Putamen (tissue), 1 donor: ENCODE measurements at places on chromosomes 2 and 18.

DNA sequence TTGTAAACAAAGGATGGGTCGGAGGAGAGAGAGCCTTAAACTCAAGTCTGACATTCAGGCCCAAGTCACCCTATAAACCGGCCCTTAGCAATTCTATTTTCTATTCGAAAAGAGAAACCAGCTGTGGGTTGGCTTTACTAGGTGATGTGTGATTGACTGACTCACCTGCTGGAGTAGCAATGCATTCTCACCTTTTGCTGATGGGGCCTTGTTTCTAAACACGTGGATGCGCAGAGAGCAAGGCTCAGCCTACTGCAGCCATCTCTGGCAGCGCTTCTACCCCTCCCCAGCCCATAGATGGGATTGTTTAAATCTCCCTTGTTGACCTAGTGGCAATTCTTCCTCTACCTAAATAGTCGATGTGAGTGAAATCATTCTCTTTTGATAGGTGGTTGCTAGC, 138.5 kb downstream of the MEIS1 start:
- DNase-seq = no peak

GRCh38 chr2:233189025-233189424, 62.4 kb upstream of the ATG16L1 start:
- DNase-seq = no peak

- peak; percentile 52 for DNase-seq
These were observed 39.5 kb downstream of the INO80C start for GRCh38 chr18:35458271-35458670.

DNA sequence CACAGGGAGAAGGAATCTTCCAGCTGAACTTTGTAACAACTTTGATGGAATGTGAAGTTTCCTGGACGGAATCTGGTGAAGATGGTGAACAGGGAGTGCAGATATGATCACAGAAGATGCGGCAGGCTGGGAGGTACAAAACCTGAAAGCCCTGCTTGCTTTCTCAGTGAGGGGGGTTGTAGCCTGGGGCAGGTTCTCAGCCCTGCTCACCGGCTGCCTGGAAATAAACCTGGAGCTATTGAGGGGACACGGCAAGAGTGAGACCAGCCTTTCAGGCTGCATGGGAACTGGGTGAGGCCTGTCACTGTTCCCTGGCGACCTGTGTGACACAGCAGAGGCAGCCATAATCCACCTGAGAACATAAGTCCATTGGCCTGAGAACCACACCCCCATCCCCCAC, 174.8 kb downstream of the LCLAT1 start:
- DNase-seq = no peak

GRCh38 chr2:241797441-241798080, 11.4 kb upstream of the NEU4 start:
- no peak for DNase-seq

DNA sequence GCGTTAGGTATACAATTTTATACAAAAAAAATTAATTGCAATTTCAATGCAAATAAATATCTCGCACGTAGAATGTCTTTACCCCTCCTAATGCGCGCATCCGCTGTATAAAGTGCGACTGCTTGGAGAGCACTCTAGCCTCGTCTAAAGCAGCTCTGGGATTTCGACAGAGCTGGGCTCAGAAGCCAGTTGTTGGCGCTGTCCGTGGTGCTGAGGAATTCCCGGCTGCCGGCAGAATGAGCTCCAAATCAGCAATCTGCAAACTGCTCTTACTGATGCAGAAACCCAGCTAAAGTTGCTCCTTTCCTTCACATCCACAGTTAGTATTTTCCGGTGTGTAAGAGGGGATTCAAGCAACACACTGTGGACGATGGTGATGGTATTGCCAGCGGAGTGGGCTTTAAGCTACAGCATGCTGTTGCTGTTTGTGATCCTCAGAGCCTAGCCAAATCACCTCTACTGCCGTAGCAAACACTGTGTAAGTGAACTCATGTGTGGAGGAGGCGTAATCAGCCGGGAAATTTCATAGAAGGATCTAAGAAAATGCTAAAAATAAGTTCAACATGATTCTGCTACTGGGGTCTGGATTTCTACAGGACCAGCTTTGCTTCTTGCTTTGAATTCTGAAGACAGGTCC, at the start of gene VWC2L:
VWC2L (plus strand) TSS at position 137 of the 637 bp plus-strand sequence. CDS start 3,140 bp downstream, outside the sequence.
- DNase-seq = peak; percentile 86

GRCh38 chr18:79640875-79641274, 38.7 kb upstream of the CTDP1 start:
- no peak for DNase-seq

- DNase-seq = no peak
These were observed 95.9 kb downstream of the AOX1 start for GRCh38 chr2:200681697-200682096.

GRCh38 chr2:146821836-146822316, 1023.0 kb upstream of the ACVR2A start:
- DNase-seq = no peak

- no peak for DNase-seq
These were observed 20.2 kb upstream of the ADNP2 start for GRCh38 chr18:80088823-80089222.

DNA sequence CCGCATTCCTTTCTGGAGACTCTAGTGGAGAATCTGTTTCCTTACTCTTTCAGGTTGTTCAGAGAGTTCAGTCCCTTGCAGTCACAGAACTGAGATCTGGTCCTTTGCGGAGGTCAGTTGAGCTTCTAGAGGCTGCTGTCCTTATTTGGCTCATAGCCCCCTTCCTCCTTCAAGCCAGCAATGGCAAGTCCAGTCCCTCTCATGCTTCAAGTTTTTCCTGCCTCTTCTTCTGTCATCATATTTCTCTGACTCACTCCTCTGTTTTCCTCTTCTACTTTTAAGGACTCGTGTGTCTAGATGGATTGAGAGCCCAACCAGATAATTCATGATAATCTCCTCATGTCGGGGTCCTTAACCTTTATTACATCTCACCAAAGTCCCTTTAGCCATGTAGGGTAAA, 173.5 kb upstream of the FOSL2 start:
- DNase-seq = no peak

DNA sequence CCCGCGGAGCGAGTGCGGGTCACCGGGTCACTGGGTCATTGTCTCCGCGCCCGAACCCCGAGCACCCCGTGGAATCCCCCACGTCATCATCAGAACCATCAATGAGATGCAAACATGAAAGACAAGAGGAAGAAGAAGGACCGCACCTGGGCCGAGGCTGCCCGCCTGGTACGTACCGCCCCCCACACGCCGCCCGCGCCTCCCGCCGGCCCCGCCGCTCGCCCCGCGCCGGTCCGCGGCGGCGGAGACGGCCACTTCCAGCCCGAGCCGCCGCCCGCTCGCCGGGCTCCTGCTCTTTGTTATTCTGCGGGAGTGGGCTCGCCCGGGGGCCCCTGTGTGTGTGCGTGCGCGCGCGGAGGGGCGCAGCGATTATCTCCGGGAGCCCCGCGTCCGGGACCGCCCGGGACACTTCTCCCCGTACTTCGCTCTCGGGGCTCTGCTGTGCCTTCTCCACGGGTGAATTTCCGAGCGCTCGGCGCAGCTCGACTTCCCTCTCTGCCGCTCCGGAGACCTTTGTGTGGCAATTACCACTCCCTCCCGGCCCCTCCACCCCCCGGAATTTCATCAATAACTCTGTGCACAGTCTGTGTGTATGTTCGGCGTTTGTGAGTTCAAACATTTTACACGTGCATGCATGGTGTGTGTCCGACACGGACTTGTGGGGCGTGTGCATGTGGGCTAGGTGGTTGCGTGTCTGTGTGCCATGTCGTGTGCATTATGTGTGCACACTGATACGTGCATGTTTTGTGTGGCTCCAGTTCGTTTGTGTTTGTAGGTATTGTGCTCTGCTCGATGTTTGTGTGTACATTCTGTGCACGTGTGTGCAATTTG, 714 bp downstream of the ASXL3 start:
- peak; percentile 42 for DNase-seq

DNA sequence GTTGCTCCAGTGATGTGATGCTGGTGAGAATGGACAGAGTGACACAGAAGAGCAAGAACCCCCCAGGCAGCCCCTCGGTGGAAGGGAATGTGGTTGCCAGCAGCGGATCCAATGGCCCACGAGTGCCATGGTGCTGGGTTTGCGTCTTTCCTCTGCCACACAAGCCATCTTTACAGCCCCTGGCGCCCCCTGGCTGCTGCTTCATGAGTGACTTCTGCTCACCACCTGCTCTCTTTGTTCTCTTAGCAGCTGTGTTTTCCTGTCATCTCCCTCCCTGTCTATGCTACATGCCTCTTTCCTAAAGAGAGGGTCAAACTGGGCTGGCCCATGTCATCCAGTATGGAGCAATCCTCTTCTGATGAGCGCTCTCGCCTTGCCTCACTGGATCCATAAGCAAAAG, 300.0 kb upstream of the SMIM21 start:
- DNase-seq = peak; percentile 27

- DNase-seq = peak; percentile 59
These were observed 4.6 kb downstream of the B3GNT7 start for GRCh38 chr2:231399853-231400680.

DNA sequence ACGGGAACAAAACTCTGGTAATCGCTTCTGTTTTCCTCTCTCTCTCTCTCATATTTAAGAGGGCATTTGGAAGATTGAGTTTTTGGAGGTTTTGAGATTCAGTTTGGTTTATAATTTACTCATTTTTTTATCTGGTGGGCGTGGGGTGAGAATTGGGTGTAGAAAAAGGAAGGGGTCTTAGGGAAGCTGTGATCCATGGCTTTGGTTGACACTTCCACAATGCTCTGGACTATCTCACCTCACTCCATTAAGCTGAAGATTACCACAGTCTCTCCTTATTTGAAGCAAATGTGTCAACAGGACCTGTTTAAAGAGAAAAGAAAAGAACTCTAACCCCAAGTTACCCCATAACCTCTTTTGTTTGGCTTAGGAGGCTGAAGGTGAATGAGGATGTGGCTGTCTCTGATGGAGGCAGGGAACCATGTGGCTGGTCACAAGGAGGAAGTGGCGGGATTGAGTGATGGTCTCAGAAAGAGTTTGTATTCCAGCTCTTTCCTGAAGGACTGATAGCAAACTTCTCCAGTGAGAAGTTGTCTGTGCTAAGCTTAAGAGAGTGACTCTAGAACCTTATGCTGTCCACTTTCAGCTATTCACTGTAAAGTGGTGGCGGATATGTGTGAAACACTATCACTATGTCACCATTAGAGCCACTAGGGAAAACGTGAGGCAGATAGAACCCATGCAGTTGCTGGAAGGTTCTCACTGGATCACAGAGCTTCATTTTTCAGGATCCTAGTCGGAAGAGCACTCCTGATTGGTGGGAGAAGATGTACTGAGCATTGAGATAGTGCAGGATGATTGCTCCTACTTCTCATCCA, 934 bp downstream of the ZNF804A start:
- peak; percentile 11 for DNase-seq

DNA sequence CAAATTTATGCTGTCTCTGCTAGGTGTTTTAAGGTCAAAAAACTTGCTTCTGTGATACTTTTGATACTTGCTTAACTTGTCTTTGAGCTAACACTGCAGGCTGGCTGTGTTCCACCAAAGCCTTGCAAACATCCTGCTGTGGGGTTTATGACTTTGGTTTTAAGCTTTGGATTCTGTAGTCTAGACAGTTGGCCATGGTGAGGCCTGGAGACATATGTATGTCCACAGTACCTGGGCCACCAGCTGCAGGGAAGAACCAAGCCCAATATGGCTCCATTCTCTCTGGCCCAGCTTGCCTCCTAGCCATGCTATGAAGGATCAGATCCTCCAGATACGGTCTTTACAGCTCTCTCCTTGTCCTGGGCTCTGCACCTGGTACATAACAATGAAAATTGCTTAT, 113.9 kb downstream of the INO80D start:
- no peak for DNase-seq

GRCh38 chr2:65754219-65754618, 321.8 kb upstream of the SPRED2 start:
- no peak for DNase-seq

DNA sequence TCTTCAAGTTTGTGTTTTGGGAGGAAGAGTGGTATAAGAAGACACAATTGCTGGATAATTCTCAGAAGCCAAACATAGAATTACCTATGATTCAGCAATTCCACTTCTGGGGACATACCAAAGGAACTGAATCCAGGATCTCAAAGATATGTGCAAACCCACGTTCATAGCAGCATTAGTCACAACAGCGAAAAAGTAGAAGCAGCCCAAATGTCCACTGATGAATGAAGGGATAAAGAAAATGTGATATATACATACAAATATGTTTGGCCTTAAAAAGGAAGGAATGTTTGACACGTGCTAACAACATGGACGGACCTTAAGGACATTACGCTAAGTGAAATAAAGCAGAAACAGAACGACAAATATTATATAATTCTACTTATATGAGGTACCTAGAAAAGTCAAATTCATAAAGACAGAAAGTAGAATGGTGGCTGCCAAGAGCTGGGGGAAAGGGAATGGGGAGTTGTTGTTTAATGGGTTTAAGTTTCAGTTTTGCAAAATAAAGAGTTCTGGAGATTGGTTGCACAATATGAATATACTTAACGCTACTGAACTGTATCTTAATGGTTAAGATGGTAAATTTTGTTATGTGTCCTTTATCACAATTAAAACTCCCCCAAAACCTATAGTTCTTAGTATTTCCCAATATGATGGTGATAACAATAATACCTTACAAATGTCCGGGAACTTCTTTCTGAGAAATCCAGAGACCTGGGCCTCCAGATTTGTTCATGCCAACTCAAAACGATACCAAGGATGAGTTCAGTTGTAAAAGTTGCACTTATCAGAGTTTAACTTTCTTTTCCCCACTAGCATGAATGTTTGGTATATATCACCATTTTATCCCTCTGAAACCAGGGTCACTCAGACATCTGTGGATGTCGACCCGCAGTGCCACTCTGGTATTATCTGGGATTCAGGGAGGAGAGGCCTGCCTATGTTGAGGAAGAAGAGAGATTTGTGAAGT, 33.7 kb upstream of the WIPF1 start:
- DNase-seq = no peak

- DNase-seq = no peak
These were observed 286.6 kb downstream of the MYT1L start for GRCh38 chr2:2044269-2045057.

GRCh38 chr2:20108655-20109396, 57.4 kb upstream of the LAPTM4A start:
- DNase-seq = no peak
